ENCODE measurements at places on chromosomes 3 and 15.

- no peak overlapping the region for H3K4me3 ChIP-seq
- H3K27ac ChIP-seq = no peak overlapping the region
- no peaks in the 10 kb centered on the region for H3K27me3 ChIP-seq
- no peak for DNase-seq
- H3K36me3 ChIP-seq = no peaks in the 10 kb centered on the region
- H3K4me1 ChIP-seq = no peaks in the 10 kb centered on the region
Observed at GRCh38 chr15:53789654-53790375, 30.4 kb upstream of the WDR72 start.

DNA sequence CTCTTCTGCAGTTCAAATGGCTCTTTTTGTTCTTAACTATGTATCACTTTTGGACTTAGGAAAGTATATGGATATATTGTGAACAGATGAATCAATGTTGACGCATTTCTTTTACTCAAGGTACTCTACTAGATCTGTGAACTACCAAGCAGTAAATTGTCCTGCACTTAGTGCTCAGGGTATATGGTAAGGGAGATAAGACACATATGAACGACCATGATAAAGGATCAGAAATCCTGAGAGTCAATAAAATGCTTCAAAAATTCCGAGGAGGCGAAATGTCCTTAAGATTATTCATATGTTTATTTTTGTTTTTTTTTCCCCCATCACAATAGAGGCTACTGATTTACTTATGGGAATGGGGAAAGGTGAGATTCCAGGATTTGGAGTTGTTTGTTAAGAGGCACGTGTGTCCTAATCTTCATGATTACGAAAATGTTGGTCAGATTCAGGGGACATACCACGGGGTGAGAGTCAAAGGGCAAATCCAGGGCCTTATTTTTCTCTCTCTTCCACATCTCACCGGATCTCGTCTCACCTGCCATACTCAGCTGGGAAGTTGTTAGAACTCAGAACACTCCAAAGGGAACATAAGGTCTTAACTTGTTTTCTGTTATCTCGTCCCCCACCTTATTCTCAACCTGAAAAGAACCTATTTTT, 475.1 kb upstream of the TBL1XR1 start:
- H3K27ac ChIP-seq = no peak overlapping the region
- H3K36me3 ChIP-seq = no peaks in the 10 kb centered on the region
- no peak for DNase-seq
- no peak overlapping the region for H3K4me3 ChIP-seq

DNA sequence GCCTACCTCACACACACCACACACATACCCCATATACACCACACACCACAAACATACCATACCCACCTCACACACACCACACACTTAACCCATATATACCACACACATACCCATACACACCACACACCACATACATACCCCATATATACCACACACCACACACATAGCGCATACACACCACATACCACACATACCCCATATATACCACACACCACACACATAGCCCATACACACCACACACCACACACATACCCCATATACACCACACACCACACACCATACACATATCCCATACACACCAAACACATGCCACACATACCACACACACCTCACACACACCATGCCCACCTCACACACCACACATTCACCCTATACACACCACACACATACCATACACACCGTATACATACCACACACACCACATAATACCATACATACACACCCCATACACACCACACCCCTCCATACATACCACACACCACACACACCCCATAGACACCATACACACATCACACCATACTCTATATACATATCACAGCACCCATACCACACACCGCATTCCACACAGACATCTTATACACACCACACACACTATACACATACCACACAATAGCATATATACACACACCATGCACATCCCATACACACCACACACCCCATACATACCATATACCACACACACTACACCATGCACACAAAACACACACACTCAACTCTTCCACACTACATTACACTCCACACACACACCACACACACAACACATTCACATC, 29.5 kb downstream of the APBA2 start:
- H3K36me3 ChIP-seq = no peaks in the 10 kb centered on the region
- no peak overlapping the region for H3K27ac ChIP-seq
- no peaks in the 10 kb centered on the region for H3K27me3 ChIP-seq
- H3K4me1 ChIP-seq = no peaks in the 10 kb centered on the region
- H3K4me3 ChIP-seq = no peak overlapping the region
- DNase-seq = no peak

GRCh38 chr15:83747050-83747717, 93.3 kb downstream of the ADAMTSL3 start:
- DNase-seq = no peak
- H3K4me3 ChIP-seq = no peak overlapping the region
- H3K27ac ChIP-seq = peak overlapping the region; percentile 57
- peaks cover 5% of the 10 kb centered on the region for H3K4me1 ChIP-seq
- H3K27me3 ChIP-seq = no peaks in the 10 kb centered on the region
- H3K36me3 ChIP-seq = no peaks in the 10 kb centered on the region

DNA sequence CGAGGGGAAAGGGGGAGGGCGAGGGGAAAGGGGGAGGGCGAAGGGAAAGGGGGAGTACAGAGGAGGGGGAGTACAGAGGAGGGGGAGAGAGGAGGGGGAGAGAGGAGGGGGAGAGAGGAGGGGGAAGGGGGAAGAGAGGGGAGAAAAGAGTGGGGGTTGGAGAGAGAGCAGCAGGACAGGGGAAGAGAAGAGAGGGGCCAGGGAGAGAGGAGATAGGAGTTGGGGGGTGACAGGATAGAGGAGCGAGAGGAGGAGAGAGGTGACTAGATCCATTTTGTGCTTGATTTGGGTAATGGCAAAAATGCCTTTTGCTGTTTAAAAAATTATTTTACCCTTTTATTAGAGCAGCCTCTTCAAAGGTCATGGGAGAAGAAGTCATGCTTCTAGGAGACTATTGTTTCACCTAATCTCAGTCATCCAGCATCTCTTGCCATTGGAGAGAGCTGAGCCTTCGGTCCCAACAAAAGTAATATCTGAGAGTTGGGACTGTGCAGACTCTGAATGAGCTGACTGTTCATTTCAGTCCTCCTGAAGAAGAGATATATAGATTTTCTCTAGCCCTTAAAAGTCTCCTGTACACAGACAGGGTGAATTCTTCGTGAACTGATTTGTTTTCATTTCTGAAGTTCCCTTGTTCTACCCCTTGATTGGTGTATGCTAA, 15.1 kb upstream of the TOP2B start:
- no peaks in the 10 kb centered on the region for H3K4me1 ChIP-seq
- no peak overlapping the region for H3K27ac ChIP-seq
- H3K4me3 ChIP-seq = no peak overlapping the region
- no peak for DNase-seq
- H3K36me3 ChIP-seq = no peaks in the 10 kb centered on the region

GRCh38 chr3:82128271-82128670, 366.8 kb upstream of the GBE1 start:
- no peak for DNase-seq
- H3K4me1 ChIP-seq = no peaks in the 10 kb centered on the region
- no peaks in the 10 kb centered on the region for H3K36me3 ChIP-seq
- no peak overlapping the region for H3K27ac ChIP-seq
- H3K4me3 ChIP-seq = no peak overlapping the region
- H3K27me3 ChIP-seq = no peaks in the 10 kb centered on the region

GRCh38 chr3:70256566-70256965, 55.9 kb downstream of the MDFIC2 start:
- H3K27me3 ChIP-seq = no peaks in the 10 kb centered on the region
- DNase-seq = no peak
- no peaks in the 10 kb centered on the region for H3K36me3 ChIP-seq
- H3K4me1 ChIP-seq = no peaks in the 10 kb centered on the region

- no peaks in the 10 kb centered on the region for H3K4me1 ChIP-seq
- H3K27ac ChIP-seq = no peak overlapping the region
- DNase-seq = no peak
- no peaks in the 10 kb centered on the region for H3K27me3 ChIP-seq
Observed at GRCh38 chr3:64748244-64748904, 60.6 kb upstream of the ADAMTS9 start.

DNA sequence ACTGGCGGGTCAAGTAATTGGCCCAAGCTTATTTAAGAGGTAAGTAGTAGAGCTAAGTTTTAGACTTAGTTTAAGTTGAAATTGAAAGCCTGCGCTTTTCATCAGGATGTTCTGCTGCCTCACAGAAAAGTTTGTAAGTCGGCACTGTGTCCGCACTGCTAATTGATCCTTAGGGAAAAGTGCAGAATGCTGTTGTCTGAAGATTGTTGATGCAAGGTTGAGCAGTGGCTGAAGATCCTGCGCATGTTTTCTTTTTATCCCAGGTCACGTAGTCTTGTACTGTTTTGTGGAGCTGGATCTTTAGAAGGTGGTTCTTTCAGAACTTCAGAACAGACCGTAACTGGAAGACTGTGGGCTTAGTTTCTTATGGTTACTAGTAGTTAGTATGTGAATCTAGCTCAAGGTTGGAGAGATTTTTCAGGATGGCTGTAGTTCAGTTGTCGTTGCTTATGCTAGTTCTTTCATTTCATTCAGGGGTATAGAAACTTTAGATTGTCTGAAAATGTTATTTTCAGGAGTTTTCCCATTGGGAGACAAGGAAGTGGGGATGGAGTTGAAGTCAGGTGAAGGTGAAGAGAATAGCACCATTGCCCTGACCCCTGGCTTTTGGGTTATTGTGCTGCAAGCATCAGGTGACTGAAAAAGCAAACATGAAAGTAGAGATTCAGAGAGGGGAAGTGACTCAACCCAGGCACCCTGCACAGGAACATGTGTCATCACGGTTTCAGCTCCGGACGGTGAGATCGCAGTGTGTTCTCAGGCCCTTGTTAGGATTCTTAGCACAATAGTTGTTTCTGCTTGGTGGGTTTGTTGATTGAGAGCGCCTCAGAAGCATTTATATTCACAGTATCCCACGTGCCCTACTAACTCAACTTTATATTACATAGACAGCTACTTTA, 32.8 kb downstream of the AKAP13 start:
- peak; percentile 10 for DNase-seq
- H3K27ac ChIP-seq = peak overlapping the region; percentile 57
- no peaks in the 10 kb centered on the region for H3K36me3 ChIP-seq
- H3K4me3 ChIP-seq = no peak overlapping the region
- H3K27me3 ChIP-seq = no peaks in the 10 kb centered on the region

GRCh38 chr15:37031198-37031597, 69.2 kb downstream of the MEIS2 start:
- H3K27me3 ChIP-seq = no peaks in the 10 kb centered on the region
- H3K27ac ChIP-seq = no peak overlapping the region
- DNase-seq = no peak
- H3K4me1 ChIP-seq = peaks cover 5% of the 10 kb centered on the region

- no peak for DNase-seq
- H3K4me3 ChIP-seq = no peak overlapping the region
- H3K27ac ChIP-seq = no peak overlapping the region
- H3K4me1 ChIP-seq = no peaks in the 10 kb centered on the region
- no peaks in the 10 kb centered on the region for H3K27me3 ChIP-seq
Observed at GRCh38 chr3:181999314-181999713, 287.6 kb downstream of the SOX2 start.

DNA sequence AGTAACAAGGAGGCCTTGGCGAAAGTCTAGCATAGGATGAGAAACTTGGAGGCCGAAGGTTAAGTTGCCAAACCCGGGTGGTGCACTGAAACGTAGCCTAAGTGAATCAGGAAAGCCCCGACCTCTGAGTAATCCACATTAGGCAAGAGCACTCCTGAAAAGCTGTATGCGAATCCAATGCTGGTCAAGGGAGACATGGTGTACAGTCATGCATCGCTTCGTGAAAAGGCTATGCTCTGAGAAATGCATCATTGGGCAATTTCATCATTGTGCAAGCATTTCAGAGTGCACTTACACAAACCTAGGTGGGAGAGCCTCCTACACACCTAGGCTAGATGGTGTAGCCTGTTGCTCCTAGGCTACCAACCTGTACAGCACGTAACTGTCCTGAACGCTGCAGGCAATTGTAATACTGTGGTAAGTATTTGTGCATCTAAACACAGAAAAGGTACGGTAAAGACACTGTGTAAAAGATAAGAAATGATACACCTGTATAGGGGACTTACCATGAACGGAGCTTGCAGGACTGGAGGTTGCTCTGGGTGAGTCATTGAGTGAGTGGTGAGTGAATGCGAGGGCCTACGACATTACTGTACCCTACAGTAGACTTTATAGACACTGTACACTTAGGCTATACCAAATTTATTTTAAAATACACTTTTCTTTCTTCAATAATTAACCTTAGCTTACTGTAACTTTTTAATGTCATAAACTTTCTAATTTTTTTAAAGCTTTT, 222.5 kb downstream of the SHQ1 start:
- no peak overlapping the region for H3K4me3 ChIP-seq
- H3K27ac ChIP-seq = peak overlapping the region; percentile 76
- no peak for DNase-seq

- no peak for DNase-seq
- no peak overlapping the region for H3K27ac ChIP-seq
- no peaks in the 10 kb centered on the region for H3K27me3 ChIP-seq
- H3K4me1 ChIP-seq = no peaks in the 10 kb centered on the region
Observed at GRCh38 chr15:29968895-29969561, 113.7 kb upstream of the GOLGA8J start.

DNA sequence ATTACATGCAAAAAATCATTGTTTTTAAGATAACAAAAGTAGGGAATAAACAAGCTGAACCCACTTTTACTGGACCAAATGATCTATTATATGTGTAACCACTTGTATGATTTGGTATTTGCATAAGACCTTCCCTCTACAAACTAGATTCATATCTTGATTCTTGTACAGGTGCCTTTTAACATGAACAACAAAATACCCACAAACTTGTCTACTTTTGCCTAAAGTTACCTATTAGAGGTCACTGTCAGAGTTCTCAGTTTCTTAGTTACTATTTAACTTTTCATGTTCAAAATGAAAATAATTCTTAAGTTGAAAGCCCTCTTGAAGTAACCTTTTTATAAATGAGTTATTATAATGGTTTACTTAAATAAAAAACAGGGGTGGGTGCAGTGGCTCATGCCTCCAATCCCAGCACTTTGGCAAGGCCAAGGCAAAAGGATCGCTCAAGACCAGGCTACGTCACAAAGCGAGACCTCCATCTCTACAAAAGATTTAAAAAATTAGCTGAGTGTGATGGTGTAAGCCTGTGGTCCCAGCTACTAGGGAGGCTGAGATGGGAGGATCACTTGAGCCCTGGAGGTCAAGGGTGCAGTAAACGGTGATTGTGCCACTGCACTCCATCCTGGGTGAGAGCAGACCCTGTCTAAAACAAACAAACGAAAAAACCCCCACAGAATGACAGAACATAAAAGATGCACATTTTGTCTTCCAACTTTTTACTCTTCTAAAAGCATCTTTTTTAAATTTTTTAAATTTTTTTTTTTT, 16.0 kb downstream of the ACTR8 start:
- no peak overlapping the region for H3K4me3 ChIP-seq
- H3K27ac ChIP-seq = no peak overlapping the region
- no peaks in the 10 kb centered on the region for H3K27me3 ChIP-seq
- DNase-seq = no peak
- peaks cover 36% of the 10 kb centered on the region for H3K36me3 ChIP-seq

- no peaks in the 10 kb centered on the region for H3K36me3 ChIP-seq
- H3K27me3 ChIP-seq = no peaks in the 10 kb centered on the region
- no peaks in the 10 kb centered on the region for H3K4me1 ChIP-seq
- no peak overlapping the region for H3K4me3 ChIP-seq
- DNase-seq = no peak
Observed at GRCh38 chr3:186217820-186218164, 108.9 kb upstream of the ETV5 start.
